ENCODE measurements at places on chromosomes 12 and 14. TPM values are rescaled to one million over a fixed set of nuclear protein-coding genes. Genes with fewer than 3 reads are reported as not detected.

DNA sequence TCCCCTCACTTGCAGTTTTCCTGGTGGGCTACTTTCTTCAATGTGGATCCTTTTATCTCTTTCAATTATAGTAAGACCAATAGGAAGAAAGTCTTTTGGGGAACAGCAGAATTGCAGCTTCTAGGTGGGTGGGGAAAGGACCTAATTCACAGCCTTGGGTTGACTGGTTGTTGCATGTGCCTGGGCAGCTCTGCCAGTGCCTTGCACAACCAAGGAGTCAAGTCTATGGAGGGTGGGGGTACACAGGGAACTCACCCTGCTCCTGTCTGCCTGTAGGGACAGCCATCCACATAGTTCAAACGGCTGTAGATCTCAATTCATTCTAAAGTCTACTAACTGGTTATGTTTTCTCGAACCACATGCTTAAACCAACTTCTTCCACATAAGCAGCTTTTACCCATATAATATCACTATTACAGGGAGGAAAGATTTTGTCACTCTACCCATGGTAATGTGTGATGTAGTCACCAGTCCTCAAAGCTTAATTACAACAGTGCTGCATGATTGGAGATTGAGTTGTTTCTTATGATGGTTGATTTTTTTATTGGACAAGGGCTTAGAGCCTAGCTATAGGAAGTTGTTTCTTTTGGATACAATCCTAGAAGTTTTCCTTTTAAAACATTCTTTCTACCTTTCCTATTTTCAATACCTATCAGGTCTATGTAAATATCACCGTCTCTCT, 117.7 kb upstream of the FRMD6 start:
- no peak for DNase-seq

PTPN6 gene
- total RNA-seq: 11.1 TPM

TAS2R8 gene
- not detected for total RNA-seq

- no peak for DNase-seq
Observed at GRCh38 chr12:108389544-108389943, 50.4 kb upstream of the CMKLR1 start.

INHBE gene
- total RNA-seq: not detected

DNA sequence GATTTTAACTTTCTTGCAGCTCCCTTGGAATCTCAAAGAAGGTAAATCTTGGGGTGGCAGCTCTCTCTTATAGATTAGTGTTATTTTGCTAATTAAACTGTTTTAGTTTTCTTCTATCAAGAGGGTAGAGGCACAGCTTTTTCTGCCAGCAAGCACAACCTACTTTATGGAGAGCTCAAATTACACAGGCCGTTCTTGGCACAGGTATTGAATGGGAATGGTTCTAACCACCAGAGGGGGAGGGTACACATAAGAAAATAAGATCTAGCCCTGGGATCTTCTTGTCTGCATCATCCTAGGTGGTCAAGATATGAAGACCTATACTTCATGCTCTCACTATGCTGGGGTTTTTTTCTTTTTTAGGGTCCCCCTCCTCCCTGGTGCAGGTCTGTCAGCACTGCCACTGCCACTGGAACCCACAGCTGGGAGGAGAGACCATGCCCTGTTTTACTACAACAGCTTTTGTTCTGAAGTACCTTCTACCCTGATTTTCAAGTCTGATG, 48.6 kb upstream of the STAC3 start:
- DNase-seq: no peak

SPTSSA gene
- 34.1 TPM for total RNA-seq

- no peak for DNase-seq
Observed at GRCh38 chr14:60222820-60223219, 26.2 kb upstream of the PPM1A start.
